ENCODE measurements at places on chromosomes 5 and 9. TPM values are rescaled to one million over a fixed set of nuclear protein-coding genes. Genes with fewer than 3 reads are reported as not detected.

MEIKIN gene
- not detected for total RNA-seq

STXBP1 gene
- 8.3 TPM for total RNA-seq

TAF11L12 gene
- total RNA-seq: not detected

SPARC gene
- 47.6 TPM for total RNA-seq

ORM2 gene
- not detected for total RNA-seq

IFNA2 gene
- not detected for total RNA-seq

NSMF gene
- total RNA-seq: 135 TPM

PFN3 gene
- not detected for total RNA-seq

All from Peyer's patch (tissue), 4 donors.